ENCODE measurements at places on chromosomes 12 and 14. TPM values are rescaled to one million over a fixed set of nuclear protein-coding genes. Genes with fewer than 3 reads are reported as not detected.

TAS2R14 gene
- 1.5 TPM for total RNA-seq

NAV3 gene
- total RNA-seq, result not detected

SPIC gene
- not detected for total RNA-seq

CLEC1B gene
- total RNA-seq, result not detected

BCL11B gene
- 66.2 TPM for total RNA-seq

OR4K13 gene
- not detected for total RNA-seq

Data from activated CD8-positive, alpha-beta memory T cell treated with anti-CD3 and anti-CD28 coated beads, Interleukin-2, amount 10 ng/mL, durations not matched to agents 7 days and 5 days (primary cell).